ENCODE measurements at places on chromosomes 3 and 15.

GRCh38 chr15:90957031-90957790 lies 2.5 kb downstream of the RCCD1 start:
- DNase-seq: no peak

GRCh38 chr3:70959506-70960291 lies 623.8 kb downstream of the FOXP1 start:
- no peak for DNase-seq

DNA sequence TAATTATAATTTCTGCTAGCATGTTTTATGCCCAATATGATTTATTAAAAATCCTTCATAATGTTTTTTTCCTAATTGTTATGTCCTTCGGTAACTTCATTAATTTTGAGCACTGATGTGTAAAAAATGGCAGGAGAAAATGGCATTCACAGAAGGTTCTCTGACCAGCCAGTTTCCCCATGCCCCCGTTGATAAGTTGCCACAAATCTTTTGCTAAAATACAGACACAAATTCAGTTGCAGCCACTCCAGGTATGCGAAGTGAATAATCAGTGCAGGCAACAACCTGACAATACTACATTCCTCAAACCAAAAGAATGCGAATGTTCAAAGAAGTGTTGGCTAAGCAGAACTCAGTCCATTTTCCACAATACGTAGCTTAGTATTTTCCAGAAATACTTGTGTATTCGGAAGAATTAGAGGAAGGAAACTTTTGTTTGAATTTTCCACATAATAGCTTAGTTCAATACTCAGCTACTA lies 32.7 kb downstream of the CHL1 start:
- DNase-seq: no peak

DNA sequence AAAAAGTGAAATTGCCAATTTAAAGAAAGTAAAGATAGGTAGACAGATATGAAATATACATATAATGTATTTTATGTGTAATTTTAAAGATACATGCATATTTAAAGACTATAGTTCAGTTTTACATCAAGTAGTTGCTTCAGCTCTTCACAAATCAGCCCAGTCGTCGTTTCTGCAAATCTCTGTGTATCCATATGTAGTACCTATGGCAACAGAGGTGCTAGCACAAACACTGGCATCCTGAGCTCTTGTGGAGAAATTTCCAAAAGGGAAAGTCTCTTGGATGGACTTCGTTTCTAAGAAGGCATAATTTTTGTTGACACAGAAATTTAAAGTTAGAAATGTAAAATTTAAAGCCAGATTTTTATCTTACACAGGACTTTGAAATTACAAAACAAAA lies 1284.7 kb downstream of the ROBO1 start:
- no peak for DNase-seq

DNA sequence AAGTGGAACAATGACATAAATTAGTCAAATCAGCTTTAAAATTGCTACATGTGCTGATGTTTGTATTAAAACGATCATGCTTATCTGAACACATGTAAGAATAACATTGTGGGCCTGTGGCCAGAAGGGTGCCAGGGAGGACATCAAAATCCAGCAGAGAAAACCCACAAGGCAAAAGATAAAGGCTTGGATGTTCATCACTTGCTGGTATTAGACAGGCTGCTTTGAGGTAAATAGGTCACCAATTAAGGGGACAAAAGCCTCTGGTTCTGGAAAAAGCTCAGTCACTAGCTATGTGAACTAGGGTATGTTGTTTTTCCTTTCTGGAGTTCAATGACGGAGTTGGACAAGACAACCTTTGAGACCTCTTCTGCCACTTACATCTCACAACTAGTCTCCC lies 74.4 kb upstream of the TMEM108 start:
- DNase-seq: no peak

GRCh38 chr3:154469585-154469984 lies 39.6 kb upstream of the GPR149 start:
- DNase-seq: no peak

GRCh38 chr3:185534511-185534910 lies 17.9 kb downstream of the LIPH start:
- DNase-seq: no peak

DNA sequence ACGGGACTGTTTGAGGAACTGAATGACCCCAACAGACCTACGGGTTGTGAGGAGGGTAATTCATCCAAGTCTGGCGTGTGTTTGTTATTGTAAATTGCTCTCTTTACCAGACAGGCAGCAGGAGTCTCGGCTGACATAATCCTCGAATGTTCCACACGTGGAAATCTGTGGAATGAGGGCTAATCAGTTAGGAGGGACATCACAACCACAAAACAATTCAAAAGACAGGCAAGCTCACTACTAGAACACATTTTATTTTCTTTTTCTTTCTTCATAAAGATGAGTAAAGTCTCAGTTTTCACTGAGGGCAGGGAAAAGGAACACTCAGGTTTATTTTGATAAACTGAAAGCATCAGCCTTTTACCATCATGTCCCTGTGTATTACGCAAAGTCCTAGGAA lies 53.8 kb downstream of the GRK7 start:
- no peak for DNase-seq

GRCh38 chr3:190070622-190071347 lies 49.9 kb downstream of the P3H2 start:
- no peak for DNase-seq

GRCh38 chr3:38049358-38050126 lies 10.5 kb downstream of the DLEC1 start:
- no peak for DNase-seq

GRCh38 chr15:40340038-40340739 lies 550 bp downstream of the CCDC9B start:
- no peak for DNase-seq

GRCh38 chr15:74380361-74381189 lies 13.1 kb upstream of the CYP11A1 start:
- no peak for DNase-seq

DNA sequence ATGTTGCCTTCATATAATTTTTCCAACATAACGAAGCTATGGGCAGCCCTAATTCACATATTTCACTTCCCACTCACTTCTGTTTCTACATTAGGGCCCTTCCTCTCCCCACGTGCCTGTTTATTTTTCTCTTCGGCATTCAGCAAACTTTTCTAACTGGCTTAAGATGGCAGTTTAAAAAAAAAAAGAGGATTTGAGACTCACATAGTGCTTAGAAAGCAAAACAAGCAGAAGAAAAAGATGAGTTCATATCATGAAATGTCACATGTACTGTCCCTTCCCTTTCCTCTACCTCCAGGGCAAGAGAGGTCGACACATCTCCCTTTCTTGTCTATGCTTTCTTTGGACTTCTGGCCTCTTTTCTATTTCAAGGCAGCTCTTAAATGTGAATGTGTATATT lies 30.6 kb downstream of the SLC49A4 start:
- no peak for DNase-seq

- no peak for DNase-seq
Observed at GRCh38 chr3:141239511-141240281, 8.1 kb downstream of the PXYLP1 start.
